8988T (cell line): ENCODE measurements at places on chromosomes 12 and 14.

DNA sequence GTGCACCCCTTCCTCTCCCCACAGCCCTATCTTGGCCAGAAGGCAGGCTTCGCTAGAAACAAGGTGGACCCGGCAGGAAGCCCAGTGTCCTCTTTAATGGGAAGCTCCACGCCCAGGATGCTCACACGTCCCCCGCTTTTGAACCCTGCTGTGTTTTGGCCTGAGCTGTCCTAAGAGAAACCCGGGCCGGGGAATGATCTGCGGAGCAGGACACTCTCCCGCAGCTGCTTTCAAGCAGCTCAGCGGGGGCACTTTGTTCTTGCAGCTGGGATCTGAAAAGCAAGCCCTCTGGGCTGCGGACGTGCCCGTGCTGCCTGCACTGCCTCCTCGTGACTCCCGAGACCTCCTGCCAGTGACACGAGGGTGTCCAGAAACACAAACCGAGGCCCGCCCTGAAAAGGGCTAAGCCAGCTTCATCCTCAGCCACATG is 30.0 kb downstream of the SCARB1 start:
- DNase-seq, result no peak

DNA sequence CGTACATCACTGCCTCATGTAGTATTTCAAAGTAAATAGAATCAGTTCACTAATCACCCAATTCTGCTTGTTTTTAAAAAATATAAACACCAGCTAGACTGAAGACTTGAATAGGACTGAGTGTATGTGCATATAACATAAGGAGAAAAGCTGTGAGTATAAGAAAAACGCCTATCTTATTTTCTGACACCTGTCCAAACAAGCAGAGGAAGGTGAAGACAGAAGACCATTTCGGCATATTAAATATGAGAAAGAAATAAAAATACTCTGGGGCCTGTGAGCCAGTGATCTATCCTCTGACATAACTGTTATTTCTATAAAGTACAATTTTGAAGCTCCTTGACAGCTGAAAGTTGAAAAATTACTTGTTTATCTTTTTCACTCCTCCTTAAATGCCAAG is 111.3 kb upstream of the EEA1 start:
- no peak for DNase-seq

DNA sequence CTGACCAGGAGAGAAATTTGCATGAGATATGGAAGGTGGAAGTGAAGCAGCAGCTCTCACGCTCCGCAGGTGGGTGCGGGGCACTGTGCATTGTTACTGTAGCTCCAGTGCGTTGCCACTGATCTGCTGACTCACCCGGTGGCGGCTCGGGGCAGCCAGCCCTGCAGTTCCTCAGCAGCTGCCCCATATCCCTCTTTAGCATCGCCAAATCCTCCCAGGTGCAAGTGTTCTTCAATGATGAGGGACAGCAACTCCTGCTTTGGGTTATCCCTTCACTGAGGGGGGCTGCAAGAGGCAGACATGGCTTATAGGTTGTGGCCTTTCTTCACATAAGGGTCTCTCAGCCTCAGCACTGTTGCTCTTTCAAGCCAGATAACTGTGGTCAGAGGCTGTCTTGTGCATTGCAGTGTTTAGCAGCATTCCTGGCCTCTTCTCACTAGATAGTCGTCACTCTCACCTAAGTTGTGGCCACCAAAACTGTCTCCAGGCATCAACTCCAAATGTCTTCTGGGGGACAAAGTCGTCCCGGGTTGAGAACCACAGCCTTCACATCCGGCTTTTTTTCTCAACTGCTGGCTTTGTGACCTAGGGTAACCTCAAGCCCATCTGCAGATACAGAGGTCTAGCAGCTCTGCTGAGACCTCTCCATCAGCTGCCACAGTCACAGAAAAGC is 180.8 kb downstream of the EFCAB11 start:
- DNase-seq, result no peak

DNA sequence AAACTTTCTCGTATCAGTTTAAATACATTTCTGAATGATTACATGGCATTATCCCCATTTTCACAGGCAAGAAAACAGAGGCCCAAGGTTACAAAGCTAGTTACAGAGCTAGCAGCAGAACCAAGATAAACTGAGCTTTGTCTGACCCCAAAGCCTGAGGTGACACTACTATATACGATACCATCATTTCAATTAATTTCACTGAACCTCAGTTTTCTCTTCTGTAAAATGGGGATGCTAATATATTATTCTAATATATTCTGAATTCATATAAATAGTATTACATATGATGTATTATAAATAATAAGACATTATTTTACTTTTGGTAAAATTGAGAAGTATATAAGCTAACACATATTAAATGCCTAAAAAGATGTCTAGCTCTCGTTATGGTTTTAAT is 143.3 kb downstream of the NRXN3 start:
- no peak for DNase-seq

GRCh38 chr12:27474344-27474743 is 27.8 kb downstream of the SMCO2 start:
- no peak for DNase-seq

GRCh38 chr14:74459289-74459946 is 33.4 kb upstream of the SYNDIG1L start:
- peak; percentile 72 for DNase-seq

- DNase-seq, result no peak
These were observed 13.2 kb downstream of the PTPN11 start for GRCh38 chr12:112431965-112432364.
